ENCODE measurements at places on chromosomes 5 and 9.

DNA sequence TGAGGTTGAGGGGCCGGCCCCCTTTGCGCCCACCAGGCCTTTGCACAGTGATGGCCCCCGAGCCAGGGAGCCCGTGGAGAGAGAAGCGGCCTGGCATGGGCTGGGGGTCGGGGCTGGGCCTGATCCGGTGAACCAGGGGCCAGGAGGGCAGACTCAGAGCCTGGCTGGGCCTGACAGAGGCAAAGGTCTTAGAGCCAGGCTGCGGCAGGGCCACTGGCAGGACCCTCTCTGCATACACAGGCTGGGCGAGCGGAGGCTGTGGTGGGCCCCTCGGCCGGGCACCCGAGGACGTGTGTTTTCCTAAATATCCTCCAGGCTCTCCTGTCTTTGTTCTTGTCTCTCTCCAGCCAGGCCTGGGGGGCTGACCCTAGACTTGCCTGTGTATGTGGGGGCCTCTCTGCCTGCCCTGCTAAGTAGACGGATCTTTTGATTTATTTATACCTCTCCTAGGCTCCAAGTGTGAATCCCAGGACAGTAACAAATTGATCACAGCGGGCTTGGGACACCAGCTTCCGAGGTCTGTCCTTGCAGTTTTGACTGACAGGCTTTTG is 933 bp downstream of the NEK6 start:
- peak; percentile 41 for DNase-seq

DNA sequence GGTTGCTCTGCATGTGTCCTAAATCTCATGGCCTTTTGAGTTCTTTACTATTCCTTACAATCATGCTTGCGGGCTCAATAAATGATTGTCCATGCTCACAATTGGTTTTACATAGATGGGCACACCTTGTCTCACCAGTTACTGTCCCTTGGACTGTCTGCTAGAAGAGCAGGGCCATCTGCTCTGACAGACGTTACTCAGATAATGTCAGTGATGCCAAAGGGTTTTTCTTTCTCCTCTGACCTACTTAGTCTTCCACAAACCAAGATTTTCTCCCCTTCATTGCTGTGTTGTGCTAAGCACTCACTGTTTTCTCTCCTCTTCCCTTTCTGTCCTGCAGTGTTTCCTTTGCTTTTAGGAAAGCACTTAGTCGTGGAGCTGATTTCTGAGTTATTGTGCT is 562.3 kb downstream of the KIF4B start:
- no peak for DNase-seq

DNA sequence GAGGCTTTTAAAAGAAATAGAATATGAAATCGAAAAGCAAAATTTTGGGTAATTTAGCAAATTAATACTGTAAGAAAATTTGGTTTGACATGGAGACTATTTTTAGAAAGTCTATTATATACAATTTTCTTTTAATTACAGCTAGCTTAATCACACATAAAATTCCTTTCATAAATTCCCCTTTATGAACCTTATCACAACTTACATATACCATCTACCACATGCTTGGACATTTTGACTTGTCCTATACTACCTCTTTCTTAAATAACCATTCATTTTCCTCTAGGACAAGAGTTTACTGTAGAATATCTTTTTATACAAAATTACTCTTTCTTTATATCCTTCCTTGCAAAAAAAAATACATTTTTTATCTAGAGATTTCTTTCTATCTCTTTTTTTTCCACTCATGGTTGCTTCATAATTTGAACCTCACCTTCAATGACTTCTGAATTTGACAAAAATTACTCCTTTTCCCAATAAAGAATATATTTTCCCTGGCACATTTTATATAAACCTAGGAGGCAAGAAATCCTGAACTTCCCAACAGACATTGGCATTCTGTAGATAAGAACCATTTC is 34.0 kb upstream of the SYK start:
- no peak for DNase-seq

DNA sequence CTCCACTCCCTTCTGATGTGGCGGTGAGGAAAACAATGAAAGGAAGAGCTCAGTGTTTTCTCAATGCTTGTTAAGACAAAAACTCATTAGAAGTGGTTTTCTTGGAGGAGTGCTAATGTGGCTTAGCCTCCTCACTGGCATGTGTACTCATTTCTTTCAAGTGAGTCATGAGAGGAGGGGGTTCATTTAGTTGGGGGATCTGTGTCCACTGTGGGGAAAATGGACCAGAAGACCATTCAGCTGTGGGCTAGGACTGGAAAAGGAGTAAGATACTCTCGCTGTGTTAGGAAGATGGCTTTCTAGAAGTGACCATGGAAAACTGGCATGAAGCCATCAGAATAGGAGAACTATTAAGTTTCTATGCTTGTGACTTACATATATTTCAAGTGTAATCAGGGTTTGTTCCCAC is 23.5 kb downstream of the KLF9 start:
- DNase-seq = no peak

DNA sequence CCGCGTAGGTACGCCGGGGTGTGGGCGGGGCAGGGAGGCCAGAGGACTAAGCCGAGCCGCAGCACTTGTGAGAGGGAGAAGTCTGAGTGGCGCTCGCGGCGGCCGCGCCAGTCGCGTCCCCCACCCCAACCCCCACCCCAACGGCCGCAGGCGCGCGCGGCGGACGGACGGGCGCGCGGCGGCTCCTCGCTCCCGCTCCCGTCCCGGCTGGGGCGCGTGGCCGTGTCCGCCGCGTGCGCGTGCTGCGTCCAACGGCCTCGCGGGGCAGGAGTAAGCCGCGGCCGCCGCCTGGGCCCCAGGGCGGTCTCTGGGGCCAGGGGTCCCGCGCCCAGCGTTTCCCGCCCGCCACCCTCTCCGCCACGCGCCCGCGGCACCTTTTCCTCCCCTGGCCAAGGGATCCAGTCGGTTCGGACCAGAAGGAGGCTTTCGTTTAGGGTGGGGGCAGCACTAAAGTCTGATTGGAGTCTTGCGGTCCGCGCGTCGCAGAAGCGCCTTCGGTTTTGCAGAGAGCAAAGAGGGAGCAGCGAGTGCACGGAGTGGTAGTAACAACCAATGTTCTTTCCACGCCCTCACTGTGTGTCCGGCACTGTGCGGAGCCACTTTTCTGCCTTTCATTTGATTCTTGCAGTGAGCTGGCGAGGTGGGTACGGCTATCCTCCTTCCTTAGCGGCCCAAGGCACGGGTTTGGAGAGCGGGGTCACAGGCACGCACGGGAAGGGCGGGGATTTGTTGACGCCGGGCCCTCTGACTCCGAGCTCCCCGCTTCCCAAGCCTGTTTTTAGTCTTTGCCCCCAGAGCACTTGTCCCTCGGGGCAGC is 483 bp downstream of the G3BP1 start:
- no peak for DNase-seq
